ENCODE measurements at places on chromosomes 1 and 21.
A peak's percentile ranks its signal among the peaks of the same experiment; 100 is the strongest.

DNA sequence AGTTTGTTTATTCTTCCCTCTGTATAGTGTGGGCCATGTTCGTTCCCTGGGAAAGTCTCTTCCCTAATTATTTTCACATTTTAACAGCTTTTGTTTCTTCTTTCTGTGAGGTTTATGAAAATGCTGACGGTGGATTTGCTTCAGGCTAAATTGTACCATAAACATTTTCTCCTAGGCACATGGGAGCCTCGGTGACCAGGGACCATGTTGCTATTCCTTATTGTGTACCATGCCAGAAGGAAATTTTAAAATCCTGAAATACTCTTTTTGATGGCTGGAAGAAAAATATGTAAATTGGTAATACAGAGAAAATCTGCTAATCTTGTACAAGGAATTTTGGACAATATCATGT is 230.1 kb upstream of the JUN start:
- DNase-seq, result no peak

DNA sequence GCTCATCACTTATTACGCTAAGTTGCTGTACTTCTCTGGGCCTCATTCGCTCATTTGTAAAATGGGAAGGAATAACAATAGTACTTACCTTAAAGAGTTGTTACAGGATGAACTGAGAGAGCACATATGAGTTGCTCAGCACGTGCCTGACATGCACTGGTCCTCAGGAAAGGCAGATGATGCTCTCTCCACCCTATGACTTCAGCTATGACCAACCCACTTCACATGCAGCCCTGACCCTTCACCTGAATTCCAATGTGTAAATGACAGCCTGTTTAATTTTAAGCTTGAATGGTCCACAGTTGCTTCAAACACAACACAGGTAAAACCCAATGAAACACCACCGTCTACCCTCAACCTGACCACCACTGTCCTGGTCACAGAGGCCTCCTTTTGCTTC is 32.9 kb downstream of the GADD45A start:
- DNase-seq, result no peak

GRCh38 chr21:20811702-20812101 is 186.5 kb upstream of the NCAM2 start:
- no peak for DNase-seq

GRCh38 chr1:153428791-153429190 is 12.5 kb downstream of the S100A7A start:
- DNase-seq, result no peak

DNA sequence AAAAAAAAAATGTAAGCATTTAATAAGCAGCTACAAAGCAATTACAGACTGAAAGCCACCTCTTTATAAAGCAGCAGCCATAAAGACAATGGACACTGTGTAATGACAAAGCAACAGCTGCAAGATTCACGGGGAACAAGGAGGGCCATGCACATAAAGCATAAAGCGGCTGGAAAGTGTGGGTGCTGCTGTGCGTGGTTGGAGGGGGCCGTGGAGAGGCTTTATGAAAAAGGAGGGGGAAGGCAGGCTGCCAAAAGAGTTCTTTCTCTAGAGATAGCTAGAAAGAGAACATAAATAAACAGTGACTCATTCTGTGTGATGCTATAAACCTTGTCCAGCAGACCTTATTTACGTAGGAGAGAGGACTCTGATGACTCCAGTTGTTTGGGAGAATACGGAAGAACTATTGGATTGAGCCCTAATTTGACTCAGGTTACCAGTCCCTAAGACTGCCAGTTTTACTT is 49.3 kb downstream of the ADAMTS1 start:
- DNase-seq, result no peak

GRCh38 chr1:219310181-219310728 is 136.6 kb downstream of the LYPLAL1 start:
- no peak for DNase-seq

DNA sequence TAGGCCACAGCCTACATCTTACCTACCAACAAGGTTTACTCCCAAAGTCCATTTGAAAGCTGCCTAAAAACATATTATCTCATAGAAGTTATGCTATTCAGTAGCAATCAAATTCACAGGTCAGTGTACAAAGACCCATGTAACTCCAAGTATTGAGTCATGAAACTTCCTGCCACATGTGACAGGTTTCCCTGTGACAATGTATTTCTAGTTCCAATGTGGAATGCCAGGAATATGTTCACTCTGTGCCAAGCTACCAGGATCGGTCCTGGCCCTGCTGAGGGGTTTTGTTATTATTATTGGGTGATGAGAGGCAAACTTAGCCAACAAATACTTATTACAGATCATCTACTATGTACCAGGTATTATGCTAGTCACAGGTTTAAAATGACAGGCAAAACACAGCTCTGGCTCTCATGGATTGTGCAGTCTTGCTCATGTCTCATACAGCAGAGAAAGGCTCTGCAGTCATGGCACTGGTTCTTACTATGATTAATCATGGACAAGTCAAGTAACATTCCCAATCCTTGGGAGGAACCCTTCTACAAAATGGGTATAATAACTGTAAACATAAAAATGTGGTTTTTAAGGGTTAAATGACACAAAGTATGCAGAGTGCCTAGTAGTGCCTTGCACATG is 22.5 kb downstream of the DPH5 start:
- no peak for DNase-seq

DNA sequence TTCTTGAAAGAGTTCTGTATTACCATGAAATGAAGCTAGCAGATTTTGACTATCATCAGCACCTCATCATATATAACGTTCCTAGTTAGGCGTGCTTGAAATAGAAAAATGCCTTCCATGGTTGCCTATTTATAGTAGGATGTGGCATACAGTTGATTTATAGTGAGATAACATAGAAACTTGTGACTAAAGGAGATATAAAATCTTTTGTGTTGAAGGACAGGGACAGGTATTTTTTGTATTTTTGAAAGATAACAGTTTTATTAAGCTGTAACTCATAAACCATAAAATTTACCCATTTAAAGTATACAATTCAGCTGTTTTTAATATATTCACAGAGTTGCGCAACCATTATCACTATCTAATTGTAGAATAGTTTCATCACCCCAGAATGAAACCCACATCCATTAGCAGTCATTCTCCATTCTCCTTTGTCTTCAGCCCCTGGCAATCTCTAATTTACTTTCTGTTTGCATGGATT is 19.3 kb downstream of the SPEN start:
- DNase-seq, result no peak

DNA sequence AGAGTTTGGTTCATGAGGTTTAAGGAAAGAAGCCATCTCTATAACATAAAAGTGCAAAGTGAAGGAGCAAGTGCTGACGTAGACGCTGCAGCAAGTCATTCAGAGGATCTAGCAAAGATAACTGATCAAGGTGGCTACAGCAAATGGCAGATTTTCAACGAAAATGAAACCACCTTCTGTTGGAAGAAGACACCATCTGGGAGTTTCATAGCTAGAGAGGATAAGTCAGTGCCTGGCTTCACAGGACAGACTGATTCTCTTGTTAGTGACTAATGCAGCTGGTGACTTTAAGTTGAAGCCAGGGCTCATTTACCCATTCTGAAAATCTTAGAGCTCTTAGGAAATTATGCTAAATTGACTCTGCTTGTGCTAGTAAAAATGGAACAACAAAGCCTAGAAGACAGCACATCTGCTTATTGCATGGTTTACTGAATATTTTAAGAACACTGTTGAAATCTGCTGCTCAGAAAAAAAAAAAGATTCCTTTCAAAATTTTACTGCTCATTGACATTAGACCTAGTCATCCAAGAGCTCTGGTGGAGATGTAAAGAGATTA is 10.5 kb downstream of the MAEL start:
- no peak for DNase-seq

DNA sequence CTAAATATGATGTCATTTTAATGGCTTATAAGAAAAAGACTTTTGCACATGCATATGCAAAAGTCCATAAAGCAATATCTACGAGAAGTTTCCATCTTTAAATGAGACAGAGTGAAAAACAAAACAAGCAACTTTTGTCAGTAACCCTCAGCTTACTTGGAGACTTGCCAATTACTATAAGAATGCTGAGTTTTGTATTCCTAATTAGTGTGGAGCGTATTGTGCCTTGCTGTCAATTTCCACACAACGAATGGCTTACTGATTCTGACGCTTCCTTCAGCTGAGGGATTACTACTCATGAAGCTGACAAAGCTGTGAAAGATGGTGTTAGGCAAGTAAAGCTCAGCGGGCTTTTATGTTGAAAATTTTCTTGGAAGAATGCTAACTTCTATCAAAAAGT is 440.4 kb upstream of the ADAMTS5 start:
- no peak for DNase-seq

GRCh38 chr1:215421744-215422143 is 145.4 kb upstream of the KCTD3 start:
- DNase-seq, result no peak

DNA sequence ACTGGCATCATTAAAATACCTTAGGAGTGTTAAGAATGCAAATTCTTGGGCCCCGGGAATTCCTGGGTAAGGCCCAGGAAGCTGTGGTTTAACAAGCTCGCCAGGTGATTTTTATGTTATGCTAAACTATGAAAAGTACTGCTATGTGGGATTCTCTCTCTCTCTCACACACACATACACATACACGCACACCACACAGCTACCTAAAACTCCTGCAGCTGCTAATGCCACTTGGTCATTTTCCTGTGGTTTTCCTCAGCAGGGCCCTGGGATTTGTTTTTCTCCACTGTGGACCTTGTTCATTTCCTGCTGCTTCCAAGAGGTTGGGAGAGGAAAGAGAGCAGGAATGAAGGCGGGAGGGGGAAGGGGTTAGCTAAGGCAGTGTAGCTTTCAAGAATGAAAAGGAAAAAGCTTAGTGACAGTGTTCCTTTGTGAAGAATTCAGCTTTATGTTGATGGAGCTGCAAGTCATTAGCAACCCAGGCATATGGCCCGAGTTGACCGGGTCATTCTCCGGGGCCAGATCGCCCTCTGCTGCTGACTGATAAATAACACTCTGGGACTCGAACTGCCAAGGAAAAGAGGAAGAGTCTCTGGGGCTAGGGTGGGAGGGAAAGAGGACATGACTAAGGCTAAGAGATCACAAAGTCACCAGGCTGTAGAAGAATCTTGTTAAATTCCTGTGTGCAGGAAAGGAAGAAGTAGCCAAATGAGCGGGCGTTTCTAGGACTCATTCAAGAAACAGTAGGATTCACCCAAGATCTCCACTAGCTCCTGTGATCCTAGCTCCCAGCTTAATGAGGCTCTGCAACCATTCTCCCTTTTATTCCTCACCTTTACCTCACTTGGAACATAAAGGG is 30.5 kb upstream of the LRIG2 start:
- no peak for DNase-seq

GRCh38 chr1:11648732-11649158 is 5.5 kb downstream of the FBXO2 start:
- DNase-seq, result no peak

- DNase-seq, result no peak
Observed at GRCh38 chr1:66452982-66453381, 81.0 kb upstream of the SGIP1 start.

- DNase-seq, result no peak
Observed at GRCh38 chr21:37793660-37794059, 122.6 kb downstream of the KCNJ6 start.

GRCh38 chr1:230043081-230043480 is 24.0 kb upstream of the GALNT2 start:
- no peak for DNase-seq

GRCh38 chr1:84797603-84798002 is 95.4 kb downstream of the LPAR3 start:
- no peak for DNase-seq

DNA sequence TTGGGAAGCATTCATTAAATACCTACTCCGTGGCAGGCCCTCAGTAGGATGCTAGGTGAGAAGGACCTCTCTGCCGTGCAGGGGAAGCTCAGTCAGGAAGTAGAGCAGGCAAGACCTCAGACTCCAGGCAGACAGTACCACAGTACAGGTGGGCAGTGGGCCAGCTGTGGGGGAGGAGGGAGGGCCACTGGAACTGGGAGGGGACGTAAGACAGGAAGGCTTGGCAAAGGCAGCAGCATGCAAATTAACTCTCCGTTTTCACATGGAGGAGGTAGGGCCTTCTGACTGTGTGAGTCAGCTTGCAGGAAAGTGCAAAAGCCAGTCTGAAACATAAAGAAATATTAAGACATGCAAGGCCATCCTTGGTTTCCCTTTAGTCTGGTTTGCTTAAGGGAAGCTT is 157.7 kb downstream of the TRIM33 start:
- DNase-seq, result no peak

- DNase-seq, result no peak
Observed at GRCh38 chr1:114118351-114118990, 35.2 kb downstream of the SYT6 start.

- DNase-seq, result no peak
Observed at GRCh38 chr1:12447307-12447706, 170.7 kb downstream of the DHRS3 start.

DNA sequence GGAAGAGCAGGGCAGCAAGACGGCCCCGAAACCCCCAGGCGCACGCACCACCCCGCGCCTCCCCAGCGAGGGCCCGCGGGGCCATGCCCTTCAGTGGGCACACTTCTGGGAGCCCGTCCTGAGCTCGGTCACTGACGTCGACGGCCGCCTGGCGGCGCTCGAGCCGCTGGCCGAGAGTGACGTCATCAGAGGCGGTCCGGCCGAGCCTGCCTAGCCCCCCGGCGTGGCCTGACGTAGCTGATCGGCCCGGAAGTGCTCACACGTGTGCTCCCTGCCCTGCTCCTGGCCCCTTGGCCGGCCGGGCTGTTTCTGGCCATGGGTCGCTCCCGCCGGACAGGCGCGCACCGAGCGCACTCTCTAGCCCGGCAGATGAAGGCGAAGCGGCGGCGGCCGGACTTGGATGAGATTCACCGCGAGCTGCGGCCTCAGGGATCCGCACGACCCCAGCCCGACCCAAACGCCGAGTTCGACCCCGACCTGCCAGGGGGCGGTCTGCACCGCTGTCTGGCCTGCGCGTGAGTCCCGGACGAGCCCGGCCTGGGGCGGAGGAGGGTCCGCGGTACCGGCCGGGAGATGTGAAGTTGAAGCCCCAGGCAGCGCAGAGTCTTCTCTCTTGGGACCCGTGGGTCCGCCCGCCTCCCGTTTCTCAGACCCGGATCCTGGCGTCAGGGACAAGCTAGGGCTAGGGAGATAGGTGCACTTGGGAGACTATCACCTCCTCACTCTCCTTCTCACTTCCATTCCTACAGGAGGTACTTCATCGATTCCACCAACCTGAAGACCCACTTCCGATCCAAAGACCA is at the start of gene ZNF593:
Gene ZNF593 (plus strand): TSS at position 240 of the 803 bp plus-strand sequence. CDS start 76 bp downstream, at position 316.
- peak; percentile 79 for DNase-seq

DNA sequence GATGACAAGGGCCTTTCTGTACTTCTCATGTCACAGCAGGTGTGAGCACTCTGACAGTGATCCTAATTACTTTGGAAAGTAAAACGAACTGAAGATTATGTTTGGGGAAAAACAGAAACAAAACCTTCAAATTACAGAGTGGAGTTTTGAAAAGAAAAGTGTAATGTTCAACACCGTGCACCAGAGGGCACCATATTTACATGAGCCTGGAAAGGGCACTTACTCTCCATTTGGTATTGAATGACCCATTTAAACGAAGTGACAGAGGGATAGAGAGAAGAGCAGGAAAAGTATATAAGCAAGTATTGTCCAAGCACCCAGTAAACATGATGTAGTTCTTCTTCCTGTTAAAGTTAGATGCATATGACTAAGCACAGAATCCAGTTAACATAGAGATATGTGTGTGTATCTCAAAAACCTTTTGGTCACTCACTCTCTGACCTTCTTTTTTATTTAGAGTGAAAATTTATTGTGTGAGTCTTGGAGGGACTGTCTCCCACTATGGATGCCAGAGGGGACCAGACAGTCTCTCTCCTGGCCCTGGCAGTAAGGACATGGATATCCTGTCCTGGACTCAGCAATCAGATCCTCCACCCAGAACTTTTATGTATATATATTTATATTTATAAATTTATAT is 3.8 kb upstream of the RGSL1 start:
- DNase-seq, result no peak

Measured in activated gamma-delta T cell treated with anti-CD3 and anti-CD28 coated beads, Interleukin-2, amount 50 U/mL, for 16 hours (primary cell).